Activated CD4-positive, alpha-beta memory T cell treated with anti-CD3 and anti-CD28 coated beads, Interleukin-2, amount 10 ng/mL, durations not matched to agents 7 days and 5 days (primary cell): ENCODE measurements at places on chromosomes 5 and 9. TPM values are rescaled to one million over a fixed set of nuclear protein-coding genes. Genes with fewer than 3 reads are reported as not detected.

Gene LAMC3
- not detected for total RNA-seq

Gene GABRA6
- total RNA-seq, result not detected

Gene HSD17B4
- total RNA-seq, result 57.2 TPM

Gene SLC34A3
- not detected for total RNA-seq

Gene LCN10
- not detected for total RNA-seq

Gene BAAT
- total RNA-seq, result not detected

Gene F12
- 1.6 TPM for total RNA-seq

Gene C9orf43
- 0.40 TPM for total RNA-seq

Gene CLIC3
- total RNA-seq, result 4.9 TPM

Gene SEMA5A
- 1.7 TPM for total RNA-seq

Gene ZNF454
- not detected for total RNA-seq

Gene GLDC
- 4.2 TPM for total RNA-seq

Gene CWC27
- 20.5 TPM for total RNA-seq

Gene GAPT
- not detected for total RNA-seq

Gene SIGMAR1
- 55.5 TPM for total RNA-seq

Gene SLU7
- 72.7 TPM for total RNA-seq

Gene IL3
- total RNA-seq, result 1.6 TPM

Gene UNC5A
- total RNA-seq, result not detected

Gene KIF24
- total RNA-seq, result 8.6 TPM

Gene SPINK7
- not detected for total RNA-seq

Gene MLANA
- not detected for total RNA-seq

Gene MEF2C
- total RNA-seq, result not detected

Gene MYMK
- not detected for total RNA-seq

Gene THG1L
- 10.6 TPM for total RNA-seq

Gene FABP6
- not detected for total RNA-seq

Gene POLR1E
- 29.2 TPM for total RNA-seq

Gene FAM169A
- 3.5 TPM for total RNA-seq

Gene EFNA5
- not detected for total RNA-seq

Gene WDR31
- 0.85 TPM for total RNA-seq

Gene ZNF608
- not detected for total RNA-seq

Gene SLC6A19
- not detected for total RNA-seq

Gene TEK
- not detected for total RNA-seq

Gene AJM1
- total RNA-seq, result 8.7 TPM

Gene LRRC26
- total RNA-seq, result not detected

Gene SHB
- 0.93 TPM for total RNA-seq

Gene SH3PXD2B
- 0.25 TPM for total RNA-seq

Gene PPIC
- not detected for total RNA-seq
